ENCODE measurements at places on chromosomes 3 and 15.

DNA sequence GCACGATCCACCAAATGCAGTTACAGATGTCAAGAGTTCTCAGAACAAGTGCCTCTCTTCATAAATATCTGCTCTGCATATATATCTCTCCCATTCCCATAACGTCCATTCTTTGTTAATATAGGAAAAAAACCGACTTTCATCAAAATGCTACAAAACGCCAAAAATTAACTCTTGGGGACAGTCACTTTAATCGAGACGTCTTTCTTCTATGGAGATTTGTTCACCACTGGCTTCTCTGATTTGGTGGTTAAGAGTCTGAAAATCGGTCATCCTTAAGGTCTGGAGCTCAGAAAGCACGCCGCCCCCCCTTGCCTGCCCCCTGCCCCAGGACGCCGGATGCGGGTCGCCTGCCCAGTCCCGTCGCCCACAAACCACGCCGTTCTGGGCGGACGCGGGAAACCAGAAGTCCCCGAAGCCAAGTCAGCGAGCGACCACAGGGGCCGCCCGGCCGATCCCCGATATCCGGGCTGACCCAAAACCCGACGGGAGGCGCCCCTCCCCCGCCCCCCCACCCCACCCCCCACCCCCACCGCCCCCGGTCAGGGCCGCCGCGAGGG, 252.7 kb downstream of the TJP1 start:
- no peak for DNase-seq

DNA sequence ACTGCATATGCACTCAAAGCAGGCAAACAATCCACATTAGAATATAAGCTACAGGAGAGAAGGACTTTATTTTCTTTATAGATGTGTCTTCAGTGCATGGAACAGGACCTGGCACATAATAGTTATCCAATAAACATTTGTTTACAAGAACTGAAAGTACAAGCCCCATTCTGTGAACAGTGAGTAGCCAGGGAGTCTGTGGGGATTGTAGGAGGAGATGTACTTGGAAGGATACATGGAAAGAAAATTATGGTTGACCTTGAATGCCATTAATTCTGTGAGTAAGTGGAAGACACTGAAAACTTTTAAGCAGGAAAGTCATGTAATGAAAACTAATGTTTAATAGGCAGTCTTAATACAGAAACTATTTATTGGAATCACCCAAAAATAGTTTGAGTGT, 28.3 kb downstream of the MASP1 start:
- DNase-seq = peak; percentile 46

- DNase-seq = peak; percentile 99
Measured at GRCh38 chr15:55907797-55908196, 85.6 kb downstream of the NEDD4 start.

DNA sequence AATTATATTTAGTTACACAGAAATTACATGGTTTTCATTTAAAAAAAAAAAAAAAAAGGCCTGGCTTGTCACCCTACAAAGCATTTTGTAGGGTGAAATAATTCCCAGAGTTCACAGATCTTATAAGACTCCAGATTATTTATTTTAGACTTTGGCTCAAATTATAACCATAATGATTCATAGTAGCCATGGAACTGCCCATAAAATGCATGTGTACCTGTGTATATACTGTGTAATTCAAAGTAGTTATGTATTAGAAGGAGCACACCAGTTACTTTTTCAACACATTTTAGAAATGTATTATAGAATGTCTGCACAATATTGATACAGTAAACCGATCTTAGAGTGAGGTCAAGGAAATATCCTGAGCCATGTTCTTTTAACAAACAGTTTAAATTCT, 975.6 kb downstream of the GBE1 start:
- no peak for DNase-seq

- no peak for DNase-seq
Measured at GRCh38 chr15:65619626-65620290, 2.0 kb upstream of the SLC24A1 start.

DNA sequence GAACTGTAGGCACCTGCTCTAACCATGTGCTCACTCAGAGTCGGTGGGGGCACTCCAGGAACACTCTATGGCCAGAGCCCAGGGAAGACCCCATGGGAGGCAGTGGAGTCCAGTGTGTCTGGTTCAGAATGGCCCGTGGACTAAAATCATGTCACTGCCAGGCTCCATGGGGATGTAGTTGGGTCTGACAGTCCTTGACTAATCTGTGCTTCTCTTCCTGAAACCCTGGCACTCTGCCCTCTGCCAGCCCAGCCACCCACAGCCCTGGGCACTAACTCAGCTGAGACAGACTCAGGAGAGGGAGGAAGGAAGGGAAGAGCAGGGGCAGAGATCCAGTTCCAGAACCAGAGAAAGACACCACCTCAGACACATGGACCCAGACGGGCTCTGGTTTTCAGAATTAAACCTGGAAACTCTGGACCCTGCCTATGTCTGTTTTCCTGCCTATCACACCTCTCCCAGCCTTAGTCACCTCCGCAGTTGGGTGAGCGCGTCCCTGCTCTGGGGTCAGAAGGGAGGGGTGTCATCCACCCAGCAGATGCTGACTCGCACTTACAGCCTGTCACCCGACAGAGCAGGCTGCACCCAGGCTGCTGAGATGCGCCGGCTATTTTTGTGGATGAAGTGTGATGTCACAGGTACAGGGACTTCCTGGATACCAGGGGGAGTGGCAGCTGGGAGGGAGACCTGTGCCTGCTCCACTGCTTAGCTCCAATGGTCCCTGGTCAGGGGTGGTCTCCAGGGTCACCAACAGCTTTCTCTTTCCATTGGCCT, 56.8 kb upstream of the INSYN1 start:
- no peak for DNase-seq

DNA sequence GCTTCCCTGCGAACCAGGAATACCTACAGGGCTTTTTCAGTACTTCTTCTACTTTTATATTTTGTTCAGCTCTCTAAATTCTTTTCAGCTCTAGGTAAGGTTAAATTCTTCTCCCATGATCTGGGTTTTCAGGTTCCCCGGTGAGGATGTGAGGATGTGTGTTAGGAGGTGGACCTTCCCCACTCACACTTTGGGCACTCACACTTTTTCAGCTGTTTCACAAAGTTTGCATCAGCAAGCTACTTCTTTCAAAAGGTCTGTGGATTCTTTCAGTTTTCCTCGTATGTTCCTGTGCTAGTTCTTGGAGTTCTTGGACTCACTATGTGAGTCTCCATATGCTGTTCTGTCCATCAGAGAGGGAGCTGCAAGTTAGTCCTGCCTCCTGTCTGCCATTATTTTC, 13.9 kb upstream of the OR5K2 start:
- no peak for DNase-seq

- no peak for DNase-seq
Measured at GRCh38 chr3:140146668-140147067, 211.7 kb downstream of the CLSTN2 start.

GRCh38 chr15:64991536-64992135, 1.9 kb upstream of the SPG21 start:
- DNase-seq = no peak

All from iris pigment epithelial cell (primary cell).